ENCODE measurements at places on chromosomes 7 and 10.

- DNase-seq: peak; percentile 48
Measured at GRCh38 chr10:24617771-24618396, 105.8 kb downstream of the ARHGAP21 start.

DNA sequence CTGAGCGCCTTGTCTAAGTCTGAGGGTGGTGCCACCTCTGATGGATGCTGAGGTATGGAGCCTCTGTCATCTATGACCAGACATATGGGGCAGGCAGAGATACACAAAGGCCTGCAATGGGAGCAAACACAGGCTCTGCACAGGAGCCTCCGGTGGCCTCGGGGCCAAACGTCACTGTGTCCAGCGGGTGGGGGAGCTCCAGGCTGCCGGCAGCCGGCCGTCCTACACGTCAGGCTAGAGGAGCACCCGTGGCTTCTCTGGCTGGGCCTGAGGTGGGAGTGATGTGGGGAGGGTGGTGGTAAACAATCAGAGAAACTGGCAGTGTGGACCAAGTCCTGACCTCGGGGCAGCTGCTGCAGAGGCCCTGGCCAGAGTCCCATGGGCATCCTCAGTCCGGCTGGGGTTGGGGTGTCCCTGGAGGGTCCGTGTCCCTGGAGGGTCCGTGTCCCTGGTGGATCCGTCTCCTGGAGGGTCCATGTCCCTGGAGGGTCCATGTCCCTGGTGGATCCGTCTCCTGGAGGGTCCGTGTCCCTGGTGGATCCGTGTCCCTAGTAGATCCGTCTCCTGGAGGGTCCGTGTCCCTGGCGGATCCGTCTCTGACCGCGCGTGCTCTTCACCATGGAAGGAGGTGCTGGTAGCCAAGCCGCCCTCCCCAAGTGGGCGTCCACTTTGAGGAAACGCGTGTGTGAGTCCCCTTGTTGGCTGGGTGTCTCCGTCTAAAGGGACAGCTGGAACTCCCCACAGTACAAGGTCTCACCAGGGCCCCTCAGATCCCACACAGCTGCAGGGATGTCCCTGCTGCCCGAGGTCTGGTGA is 24.2 kb upstream of the FAM20C start:
- DNase-seq: no peak

- DNase-seq: no peak
Measured at GRCh38 chr7:128170461-128170860, 70.6 kb upstream of the LEP start.

- DNase-seq: no peak
Measured at GRCh38 chr7:116796471-116796870, 65.9 kb upstream of the CAPZA2 start.

DNA sequence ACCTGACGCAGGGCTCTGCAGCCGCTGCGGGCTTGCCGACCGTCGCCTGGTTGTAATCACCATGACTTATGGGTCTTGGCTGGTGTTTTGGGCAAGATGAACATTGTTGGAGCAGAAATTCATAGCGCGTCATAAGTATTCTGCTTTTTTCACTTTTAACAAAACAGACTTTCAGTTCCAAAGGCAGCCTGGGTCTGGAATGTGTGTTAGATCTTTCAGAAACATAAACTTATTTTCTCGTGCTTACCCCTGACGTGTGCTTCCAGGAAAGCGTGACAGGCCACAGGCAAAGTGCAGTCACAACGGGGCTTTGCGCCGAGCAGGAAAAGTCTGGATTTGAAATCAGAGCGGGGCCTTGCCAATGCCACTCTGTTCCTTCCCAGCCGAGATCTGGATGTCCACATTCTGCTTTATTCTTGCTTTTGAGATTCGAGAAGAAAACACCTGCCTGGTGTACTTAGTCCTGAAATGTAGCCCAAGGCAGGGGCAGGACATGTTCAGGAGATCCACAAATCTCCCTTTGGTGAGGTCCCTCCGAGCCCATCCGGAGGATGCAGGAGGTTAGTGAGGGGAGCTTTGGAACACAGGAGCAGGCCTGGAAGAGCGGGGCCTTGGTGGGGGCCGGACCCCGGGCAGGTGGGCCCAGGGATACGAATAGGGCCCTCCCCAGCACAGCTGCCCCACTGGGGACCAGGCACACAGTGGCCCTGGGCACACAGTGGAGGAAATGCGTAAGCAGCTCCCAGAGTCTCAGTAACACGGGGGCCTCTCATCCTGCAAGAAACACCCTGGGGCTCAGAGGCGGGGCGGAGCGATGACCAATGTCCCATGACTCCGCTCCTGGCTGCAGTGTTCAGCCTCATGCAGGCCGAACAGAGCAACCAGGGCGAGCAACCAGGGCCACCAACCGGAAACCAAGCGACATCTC is 49.5 kb upstream of the EBF3 start:
- DNase-seq: no peak

DNA sequence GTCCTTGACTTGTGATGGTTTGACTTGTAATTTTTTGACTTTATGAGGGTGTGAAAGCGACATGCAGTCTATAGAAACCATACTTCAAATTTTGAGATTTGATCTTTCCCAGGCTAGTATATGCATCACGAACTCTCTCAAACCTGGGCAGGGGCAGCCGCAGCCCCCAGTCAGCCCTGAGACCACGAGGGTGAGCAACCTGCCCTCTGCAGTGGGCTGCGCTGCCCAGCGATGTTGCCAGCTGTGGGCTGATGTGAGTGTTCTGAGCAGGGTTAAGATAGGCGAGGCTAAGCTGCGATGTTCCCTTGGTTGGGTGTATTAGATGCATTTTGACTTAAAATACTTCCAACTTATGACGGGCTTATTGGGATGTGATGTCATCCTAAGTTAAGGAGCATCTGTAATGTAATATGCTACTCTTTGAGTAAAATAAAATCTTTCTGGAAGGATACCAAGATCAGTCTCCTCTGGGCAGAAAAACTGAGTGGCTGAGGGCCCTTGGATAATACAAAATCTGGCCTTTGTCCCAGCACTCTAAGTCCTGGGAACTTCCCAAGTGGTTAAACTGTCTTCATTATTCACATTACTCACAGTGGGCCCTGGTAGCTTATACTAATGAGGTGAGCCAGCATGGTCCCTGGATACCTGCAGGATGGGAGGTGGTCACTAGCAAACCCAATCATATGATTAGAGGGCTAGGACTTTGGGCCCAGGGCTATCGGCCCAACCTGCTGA is 28.4 kb upstream of the CNPY1 start:
- no peak for DNase-seq

- DNase-seq: no peak
Measured at GRCh38 chr7:23622506-23622925, 25.3 kb downstream of the CCDC126 start.

GRCh38 chr7:5217851-5218331 is 27.9 kb downstream of the WIPI2 start:
- DNase-seq: no peak

DNA sequence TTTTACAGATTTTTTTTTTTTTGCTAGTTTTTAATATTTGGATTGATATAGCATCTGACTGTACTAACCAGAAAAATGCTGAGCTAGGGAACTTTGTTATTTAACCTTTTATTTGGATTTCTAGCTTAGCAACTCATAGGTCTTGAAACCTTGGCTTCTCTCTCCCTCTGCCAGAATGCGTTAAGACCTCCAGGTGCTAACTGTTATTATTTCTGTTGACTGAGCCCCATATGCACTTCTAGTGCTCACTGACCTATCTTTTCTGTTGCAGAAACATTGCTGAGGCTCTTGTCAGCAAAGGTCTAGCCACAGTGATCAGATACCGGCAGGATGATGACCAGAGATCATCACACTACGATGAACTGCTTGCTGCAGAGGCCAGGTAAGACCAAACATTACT is 143.6 kb downstream of the LRRC4 start:
- no peak for DNase-seq

DNA sequence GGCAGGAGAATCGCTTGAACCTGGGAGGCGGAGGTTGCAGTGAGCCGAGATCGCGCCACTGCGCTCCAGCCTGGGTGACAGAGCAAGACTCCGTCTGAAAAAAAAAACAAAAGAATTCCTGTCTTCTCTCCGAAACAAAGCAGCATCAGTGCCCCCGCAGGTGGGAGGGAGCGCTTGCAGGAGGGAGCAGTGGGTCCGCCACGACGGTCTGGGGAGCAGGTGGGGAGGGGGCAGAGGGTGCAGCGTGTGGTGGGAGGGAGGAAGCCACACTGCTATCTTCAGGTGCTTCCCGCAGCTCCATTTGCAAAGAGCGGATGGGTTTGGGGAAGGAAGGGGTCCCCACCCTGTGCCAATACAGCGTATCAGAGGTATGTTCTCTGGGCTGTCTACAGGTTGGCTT is 31.7 kb downstream of the LIMK1 start:
- no peak for DNase-seq

- DNase-seq: no peak
Measured at GRCh38 chr10:33193701-33194521, 140.6 kb downstream of the NRP1 start.

DNA sequence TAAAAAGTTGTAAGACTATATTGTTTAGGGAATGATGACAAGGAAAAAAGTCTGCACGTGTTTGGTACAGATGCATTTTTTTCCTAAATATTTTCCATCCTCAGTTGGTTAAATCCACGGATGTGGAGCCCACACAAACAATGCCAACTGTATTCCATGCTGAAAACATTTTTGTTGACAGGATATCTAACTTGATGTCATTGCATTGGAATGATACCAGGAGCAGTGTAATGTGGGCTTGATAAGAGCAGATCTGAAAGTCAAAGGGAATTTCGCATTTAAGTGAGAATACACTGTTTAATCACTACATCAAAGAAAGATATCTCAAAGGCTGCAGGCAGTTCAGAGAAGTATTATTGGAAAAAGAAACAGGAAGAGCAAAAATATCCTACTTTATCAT is 49.5 kb upstream of the TMEM140 start:
- DNase-seq: no peak

DNA sequence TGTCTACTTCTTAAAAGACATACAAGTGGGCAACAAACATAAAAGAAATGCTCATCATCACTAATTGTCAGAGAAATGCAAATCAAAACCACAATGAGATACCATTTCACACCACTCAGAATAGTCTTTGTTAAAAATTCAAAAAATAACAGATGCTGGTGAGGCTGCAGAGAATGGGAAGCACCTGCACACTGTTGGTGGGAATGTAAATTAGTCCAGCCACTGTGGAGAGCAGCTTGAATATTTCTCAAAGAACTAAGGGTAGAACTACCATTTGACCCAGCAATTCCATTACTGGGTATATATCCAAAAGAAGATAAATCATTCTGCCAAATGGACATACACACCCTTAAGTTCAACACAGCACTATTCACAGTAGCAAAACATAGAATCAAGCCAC is 61.8 kb upstream of the STEAP1 start:
- DNase-seq: peak; percentile 34

- DNase-seq: no peak
Measured at GRCh38 chr7:98664882-98665281, 47.8 kb downstream of the NPTX2 start.

GRCh38 chr10:102870221-102870620 is 951 bp downstream of the AS3MT start:
- DNase-seq: no peak

DNA sequence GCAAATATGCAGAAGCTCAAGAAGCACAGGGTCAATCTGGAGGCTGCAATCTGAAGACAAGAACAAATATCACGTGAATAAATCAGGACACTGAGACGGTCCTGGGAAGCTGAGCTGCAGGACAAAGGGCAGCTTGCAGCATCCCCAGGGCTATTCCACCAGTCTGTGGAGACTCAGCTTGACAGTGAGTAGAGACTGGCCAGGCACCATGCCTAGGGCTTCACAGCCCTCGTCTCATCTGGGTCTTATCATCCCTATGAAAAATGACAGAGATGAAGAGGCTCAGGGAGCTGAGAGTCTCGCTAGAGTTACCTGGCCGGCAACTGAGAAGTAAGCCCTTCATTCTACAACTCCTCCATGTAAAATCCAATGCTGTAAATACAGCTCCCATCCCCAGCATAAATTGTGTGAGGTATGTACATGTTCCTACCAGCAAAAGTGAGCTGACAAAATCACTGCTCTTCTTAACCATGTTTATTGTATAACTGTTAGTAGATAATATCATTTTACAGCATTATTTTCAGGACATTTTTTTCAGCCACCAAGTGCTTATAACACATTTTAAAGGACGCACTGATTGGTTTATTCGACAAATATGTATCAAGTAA is 186.6 kb upstream of the IGFBP3 start:
- no peak for DNase-seq

Data from MM.1S (cell line).